ENCODE measurements at places on chromosomes 12 and 14.
A peak's percentile ranks its signal among the peaks of the same experiment; 100 is the strongest.

GRCh38 chr12:123471374-123472068 lies 13.6 kb downstream of the SNRNP35 start:
- no peak for DNase-seq

- peak; percentile 26 for DNase-seq
Measured at GRCh38 chr12:51009056-51009440, 17.1 kb downstream of the SLC11A2 start.

GRCh38 chr14:54364555-54365415 lies 32.0 kb upstream of the CDKN3 start:
- DNase-seq = no peak

GRCh38 chr14:49367696-49368095 lies 218.5 kb downstream of the RPS29 start:
- no peak for DNase-seq

GRCh38 chr14:34750670-34751069 lies 36.3 kb upstream of the CFL2 start:
- no peak for DNase-seq

DNA sequence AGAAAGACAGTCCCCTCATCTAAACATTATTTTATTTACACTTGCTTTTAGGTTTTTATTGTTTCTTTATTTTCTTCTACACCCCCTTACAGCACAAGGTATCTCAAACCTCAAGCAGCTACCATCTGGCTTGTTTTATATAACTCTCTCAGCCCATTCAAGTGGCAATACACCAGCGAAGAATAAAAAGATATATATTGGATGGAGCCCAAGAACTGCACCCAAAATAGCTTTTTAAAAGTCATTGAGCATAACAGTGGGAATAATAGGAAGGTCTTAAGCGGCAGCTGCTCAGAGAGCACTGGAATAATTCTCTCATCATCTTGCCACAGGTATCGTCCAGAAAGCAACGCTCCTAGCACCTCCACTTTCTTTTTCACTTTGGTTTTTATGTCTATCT lies 322.5 kb downstream of the SYT1 start:
- DNase-seq = no peak

DNA sequence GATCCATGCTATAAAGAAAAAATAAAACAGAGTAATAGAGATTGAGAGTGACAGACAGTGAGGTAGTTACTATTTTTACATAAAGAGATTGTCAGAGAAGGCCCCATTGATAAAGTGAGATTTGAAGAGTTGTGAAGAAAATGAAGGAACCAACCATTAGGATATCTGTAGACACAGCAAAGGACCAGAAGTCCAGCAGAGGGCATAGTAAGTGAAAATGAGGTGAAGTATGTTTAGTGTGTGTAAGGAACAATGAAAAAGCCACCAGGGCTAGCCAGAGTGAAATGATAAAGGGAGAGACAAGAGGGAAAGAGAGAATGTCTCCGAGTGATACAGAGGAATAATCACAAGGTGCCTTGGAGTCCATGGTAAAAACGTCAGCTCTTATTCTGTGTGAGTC lies 411.0 kb downstream of the NELL2 start:
- DNase-seq = no peak

DNA sequence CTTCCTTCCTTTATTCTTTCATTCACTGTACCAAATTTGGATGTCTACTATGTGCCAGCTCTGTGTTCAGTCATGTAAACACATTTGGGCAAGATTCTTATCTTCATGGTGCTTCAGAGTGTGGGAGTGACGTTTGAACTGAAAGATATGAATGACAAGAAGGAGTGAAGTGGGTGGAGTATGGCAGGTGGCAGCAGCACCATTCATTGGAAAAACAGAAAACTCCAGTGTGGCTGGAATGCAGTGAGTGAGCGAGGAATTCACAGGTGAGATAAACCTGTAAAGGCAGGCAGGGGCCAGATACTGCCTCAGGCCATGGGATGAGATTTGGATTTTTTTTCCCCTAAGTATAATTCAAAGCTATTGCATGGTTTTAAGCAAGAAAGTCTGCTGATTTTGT lies 140.7 kb upstream of the CCDC198 start:
- no peak for DNase-seq

Measured in NB4 (cell line).